Right cardiac atrium (tissue), 5 donors: ENCODE measurements at places on chromosomes 1 and 21. TPM values are rescaled to one million over a fixed set of nuclear protein-coding genes. Genes with fewer than 3 reads are reported as not detected.

KIF21B gene
- total RNA-seq, result 0.76 TPM

BEST4 gene
- 0.26 TPM for total RNA-seq

UQCRHL gene
- total RNA-seq, result 3.6 TPM

ZNF670 gene
- 1.7 TPM for total RNA-seq

NR1I3 gene
- total RNA-seq, result not detected

RSRP1 gene
- total RNA-seq, result 65.0 TPM

SELL gene
- 1.3 TPM for total RNA-seq

TMCC2 gene
- 14.9 TPM for total RNA-seq

GRCh38 chr1:244041466-244042120, 9.5 kb upstream of the ZBTB18 start:
- DNase-seq, result no peak

DNA sequence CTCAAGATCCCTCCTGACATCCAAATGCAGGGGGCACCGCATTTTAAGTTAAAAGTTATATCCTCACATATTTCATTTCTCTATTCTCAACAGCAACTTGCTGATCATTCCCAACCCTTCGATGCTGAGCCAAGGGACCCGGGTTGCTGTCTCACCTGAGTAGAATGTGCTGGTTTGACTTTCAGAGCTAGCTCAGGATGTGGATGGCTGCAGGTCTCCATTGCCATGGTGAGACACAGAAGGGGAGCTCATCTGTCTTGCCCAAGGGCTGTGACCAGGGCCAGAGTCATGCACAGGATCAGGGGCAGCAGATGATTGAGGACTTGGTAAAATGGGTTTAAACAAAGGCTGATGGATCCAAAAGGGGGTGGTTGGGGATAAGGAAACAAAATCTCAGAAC, 112.1 kb downstream of the HMGB4 start:
- DNase-seq, result no peak

DNA sequence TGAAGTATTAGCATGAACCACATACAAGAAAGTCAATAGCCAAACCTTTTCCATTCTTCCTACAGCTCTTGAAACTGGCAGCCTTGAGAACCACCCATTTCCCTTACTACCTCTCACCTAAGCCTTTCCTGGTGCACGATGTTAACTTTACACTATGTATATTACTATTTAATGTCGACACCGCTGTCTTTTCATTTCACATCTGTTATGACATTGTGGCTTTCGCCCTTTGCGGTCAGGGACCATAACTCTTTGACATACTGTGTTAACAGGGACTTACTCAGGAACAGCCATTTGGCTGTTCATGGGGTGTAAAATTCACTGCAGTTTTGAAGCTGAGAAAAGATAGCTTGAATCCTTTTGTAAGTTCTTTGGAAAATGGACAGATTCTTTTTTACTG, 21.1 kb upstream of the GPR88 start:
- DNase-seq, result no peak

GRCh38 chr1:244365809-244366208, 85.9 kb downstream of the ADSS2 start:
- DNase-seq, result no peak

GRCh38 chr1:16012590-16013219, 5.1 kb downstream of the HSPB7 start:
- DNase-seq, result peak; percentile 90

- DNase-seq, result no peak
Measured at GRCh38 chr1:219120624-219121544, 52.8 kb upstream of the LYPLAL1 start.

DNA sequence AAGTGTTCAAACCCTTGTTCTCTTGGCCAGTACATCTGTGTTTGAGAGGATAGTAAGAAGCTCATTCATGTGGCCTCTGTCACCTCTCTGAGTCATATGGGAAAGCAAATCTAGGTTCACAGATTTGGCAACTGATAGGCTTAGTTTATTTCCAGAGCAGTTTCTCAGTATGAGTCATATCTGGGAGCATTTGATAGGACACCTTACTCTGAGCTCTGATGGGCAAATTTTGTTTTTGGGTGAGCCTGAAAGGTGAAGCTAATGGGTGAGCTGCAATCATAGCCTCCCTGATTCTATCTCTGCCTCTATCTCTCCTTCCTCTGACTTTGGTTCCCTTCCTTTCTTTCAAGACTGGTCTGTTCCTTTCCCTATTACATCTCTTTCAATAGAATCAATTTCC, 134.4 kb downstream of the S1PR1 start:
- DNase-seq, result no peak

GRCh38 chr1:92030656-92031107, 897 bp downstream of the EPHX4 start:
- DNase-seq, result no peak

- no peak for DNase-seq
Measured at GRCh38 chr1:239982762-239983161, 108.9 kb upstream of the FMN2 start.

DNA sequence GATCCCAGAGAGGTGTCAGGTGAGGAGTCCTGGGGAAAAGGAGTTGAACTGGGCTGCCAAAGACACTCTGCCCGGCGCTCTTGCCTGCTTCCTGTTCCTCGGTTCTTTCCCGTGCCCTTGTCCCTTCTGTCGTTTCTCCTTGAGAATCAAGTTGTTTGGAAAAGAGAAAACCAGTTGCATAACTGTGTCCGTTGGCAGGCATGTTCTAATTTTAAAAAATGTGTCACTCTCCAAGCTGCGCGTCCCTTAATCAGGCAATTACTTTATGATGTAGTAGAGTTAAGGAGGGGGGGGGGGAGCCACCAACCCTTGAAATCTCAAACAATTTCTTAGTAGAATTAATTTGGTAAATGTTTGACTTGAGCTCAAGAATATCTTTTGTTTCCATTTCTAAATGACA, 105.9 kb upstream of the IGSF21 start:
- no peak for DNase-seq

GRCh38 chr1:48644190-48644900, 132.3 kb downstream of the BEND5 start:
- DNase-seq, result no peak

DNA sequence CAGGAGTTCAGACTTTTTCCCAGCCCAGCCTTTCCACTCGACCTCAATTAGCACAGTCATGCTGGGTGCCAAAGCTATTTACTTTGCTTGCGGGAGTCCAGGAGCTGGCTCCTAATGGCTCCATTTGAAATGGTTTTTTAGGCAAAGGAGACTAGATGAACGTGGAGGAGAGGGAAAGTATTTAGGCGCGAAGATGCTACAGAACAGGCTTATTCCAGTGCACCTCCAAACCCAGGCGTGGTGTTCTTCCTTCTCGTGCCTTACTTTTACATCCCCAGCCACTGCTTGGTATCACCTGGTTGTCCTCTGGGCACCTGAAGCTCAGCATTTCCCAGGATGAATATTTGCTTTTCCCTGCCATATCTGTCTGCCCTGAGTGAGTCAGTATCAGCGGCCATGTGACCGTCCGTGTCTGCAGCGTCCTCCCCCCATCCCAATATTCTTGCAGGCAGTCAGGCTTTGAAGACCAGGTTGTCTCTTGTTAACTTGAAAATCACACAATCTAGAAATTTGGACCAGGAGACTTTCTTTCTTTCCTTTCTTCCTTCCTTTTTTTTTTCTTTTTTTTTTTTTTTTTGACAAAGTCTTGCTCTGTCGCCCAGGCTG, 198.5 kb downstream of the DYRK1A start:
- peak; percentile 35 for DNase-seq

DNA sequence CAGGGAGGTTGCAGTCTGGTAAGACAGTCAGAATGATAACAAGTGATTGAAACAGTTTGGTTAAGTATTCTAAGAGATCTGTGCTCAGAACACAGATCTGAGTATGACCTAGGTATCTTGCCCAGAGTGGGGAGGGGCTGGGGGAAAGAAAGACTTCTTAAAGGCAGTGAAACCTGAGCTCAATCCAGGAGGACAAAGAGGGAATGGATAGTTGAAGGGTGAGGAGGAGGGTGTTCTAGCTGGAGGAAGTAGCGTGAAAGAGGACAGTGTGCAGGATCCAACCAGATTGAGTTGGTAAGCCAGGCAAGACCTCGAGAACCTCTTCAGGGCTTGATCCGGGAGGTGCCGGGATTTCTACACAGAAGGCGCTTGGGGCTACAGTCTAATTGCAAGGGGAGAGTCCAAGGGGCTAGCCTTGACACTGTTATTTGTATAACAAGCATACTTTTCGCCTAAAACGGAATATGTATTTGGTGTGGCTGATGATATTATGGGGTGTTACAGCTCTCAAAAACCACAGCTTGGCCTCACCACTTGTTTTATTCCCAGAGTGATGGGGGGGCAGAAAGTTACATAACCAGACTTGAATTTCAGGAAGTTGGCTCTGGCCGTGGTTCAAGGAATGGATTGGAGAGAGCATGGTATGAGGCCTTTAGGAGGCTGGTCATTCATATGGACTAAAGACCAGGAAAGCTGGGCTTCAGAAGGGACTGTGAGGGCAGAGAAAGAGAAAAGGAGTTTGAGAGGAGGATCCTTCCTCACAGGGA, 19.1 kb downstream of the RCSD1 start:
- peak; percentile 77 for DNase-seq

DNA sequence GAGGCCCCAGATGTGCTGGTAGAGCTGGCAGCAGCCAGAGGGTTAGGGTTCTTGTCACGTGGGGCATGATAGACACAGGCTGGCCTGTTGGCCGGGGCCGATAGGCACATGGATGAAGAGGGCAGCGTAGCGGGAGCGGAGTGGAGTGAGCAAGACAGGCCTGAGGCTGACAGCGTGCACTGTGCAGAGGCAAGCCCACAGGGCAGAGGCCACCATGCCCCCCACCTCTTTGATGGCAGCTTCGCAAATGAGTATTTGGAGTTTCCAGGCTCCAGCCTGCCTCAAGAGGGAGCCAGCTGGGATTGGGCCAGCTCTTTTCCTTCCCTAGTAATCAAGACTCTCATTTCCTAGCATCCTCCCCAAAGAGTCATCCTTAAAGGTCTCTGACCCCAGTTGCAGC, 43.5 kb downstream of the TMCC2 start:
- DNase-seq, result peak; percentile 44

DNA sequence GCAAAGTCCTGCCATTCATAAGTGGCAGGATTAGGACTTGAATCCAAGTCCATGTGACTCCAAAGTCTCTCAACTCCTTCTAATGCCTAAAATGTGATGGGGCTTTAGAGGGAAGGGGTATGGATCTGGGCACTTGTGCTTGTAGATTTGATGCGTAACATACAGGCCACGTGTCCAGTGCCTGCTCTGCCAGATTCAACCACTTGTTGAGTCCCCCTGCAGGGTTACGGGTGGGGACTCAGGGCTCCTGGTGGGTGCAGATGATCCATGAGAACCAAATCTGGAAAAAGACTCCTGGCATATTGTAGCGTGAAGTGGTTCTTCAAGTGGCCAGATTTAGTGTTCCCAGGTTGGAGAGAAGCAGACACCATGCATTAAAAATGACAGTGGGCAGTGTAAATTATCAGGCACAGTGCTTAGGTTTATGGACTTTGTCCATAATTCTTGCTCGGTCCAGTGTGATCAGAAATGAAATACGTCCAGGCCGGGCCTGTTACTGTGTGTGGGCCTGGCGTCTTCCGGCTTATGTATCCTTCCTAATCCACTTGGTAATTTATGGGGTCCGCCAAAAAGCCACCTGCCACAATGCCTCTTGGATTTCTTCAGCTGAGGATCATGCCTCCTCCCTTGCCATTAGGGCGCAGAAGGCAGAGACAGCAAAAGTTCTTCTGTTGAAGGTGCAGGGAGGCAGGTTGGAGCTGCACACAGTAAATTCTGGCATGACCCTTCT, 51.2 kb upstream of the LRP8 start:
- DNase-seq, result no peak

- DNase-seq, result no peak
Measured at GRCh38 chr1:235640580-235640979, 9.0 kb downstream of the GNG4 start.

- DNase-seq, result no peak
Measured at GRCh38 chr1:15384301-15384901, 25.3 kb upstream of the EFHD2 start.

GRCh38 chr1:204104331-204105130, 31.6 kb downstream of the SOX13 start:
- DNase-seq, result peak; percentile 68

DNA sequence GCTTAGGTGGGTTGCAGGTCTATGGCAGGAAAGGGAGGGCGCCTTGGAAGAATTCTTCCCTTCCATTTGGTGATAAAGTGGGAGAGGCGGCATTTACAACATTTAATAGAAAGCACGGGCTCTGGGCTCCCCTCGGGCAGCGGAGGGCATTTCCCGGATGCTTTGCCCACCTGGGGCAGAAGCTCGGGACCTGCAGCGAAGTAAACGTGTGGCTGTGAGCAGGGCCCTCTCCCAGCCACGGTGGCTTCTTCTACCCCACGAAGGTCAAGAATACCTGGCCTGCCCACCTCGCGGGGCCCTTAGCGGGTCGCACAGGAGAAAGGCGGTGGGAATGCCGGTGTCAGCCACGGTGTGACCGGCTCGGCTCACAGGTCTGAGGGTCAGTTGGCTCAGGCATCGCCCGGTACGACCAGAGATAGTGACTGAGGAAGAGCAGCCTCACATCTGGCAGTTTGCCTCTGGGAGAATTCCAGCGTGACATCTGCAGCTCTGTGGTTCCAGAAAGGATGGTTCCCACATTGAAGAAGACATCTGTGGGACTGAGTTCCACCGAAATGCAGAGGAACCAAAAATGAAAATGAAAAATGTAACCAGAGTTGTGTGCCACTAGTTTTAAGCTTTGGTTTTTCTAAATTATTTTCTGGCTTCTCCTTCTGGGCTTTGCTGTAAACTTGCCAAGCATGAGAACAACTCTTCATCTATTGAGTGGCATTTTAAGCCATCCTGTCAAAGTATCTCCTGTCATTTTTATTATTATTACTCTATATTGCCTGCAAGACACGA, 720 bp upstream of the F3 start:
- peak; percentile 65 for DNase-seq

DNA sequence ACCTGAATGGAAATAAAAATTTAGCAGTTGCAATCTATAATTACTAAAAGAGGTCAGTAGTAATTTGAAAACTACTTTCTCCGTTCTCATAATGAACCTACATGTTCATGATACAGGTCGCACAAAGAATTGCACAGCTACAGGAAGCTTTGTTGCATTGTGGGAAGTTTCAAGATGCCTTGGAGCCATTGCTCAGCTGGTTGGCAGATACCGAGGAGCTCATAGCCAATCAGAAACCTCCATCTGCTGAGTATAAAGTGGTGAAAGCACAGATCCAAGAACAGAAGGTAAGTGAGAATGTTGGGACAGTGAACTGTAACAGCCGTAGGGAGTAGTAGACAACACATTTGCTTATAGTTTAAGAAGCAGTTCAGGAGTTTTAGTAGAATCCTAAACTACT, 68.8 kb upstream of the BMP8A start:
- DNase-seq, result no peak

DNA sequence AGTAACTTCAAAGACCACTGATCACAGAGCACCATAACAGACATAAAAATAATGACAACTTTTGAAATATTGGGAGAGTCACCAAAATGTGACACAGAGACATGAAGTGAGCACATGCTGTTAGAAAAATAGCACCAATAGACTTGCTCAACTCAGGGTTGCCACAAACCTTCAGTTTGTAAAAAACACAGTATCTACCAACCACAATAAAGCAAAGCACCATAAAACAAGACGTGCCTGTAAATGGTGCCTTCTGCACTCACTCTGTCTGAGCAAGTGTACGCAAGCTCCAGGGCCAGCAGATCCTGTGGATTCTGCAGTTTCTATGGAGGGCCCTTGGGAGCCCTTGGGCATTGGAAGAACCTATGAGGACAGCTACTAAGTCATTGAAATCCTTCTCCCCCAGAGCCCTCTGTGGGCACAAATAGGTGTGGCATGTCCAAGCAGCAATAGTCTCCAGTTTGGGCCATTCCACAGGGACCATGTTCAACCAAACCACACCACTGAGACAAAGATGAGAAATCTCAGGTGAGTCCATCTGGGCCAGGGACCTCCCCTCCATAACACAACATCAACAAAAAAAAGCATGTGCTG, 116.9 kb upstream of the RAB4A start:
- DNase-seq, result no peak
